ENCODE measurements at places on chromosomes 3 and 15. TPM values are rescaled to one million over a fixed set of nuclear protein-coding genes. Genes with fewer than 3 reads are reported as not detected.

DNA sequence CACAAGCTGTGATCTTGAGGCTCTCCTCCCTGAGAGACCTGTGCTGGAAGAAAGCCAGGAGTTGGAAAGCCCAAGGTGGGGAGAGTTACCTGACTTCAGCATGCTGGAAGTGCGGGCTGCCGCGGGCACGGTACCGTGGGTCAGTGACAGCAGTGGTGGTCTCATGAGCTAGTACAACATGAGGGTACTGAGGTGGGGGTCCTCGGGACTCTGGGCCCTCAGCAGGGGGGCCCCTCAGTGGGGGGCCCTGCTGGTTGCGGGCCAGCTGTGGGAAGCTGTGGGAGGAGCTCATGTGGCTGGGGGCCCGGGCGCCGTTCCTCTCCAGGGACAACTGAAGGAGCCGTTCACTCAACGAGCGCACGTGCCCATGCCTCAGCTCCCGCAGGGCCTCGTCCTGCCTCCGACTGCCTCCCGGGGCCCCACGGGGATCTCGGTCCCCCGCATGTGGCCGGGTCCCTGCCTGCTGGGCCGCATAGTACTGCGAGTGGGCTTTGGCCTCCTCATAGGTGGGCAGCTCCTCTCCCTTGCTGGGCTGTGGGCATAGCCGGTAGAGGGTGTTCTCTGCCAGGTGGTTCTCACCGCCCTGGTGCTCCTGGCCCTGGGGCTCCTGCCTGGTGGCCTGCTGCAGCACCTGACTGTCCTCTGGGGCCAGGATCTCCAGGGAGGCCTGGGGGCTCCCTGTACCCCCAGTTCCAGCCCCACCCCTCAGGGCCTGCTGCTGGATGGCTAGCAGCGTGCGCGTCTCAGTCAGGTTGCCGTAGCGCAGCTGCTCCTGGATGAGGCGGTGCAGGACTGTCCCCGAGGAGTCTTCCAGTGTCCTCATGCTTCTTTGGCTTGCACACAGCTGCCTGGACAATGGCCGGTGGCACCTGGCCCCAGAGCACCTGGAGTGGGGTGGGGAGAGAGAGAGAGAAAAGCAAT, 3.4 kb downstream of the AMOTL2 start:
- no peak for DNase-seq

Gene TRH
- not detected for total RNA-seq

- DNase-seq: no peak
Observed at GRCh38 chr15:80958818-80959495, 30.7 kb downstream of the MESD start.

DNA sequence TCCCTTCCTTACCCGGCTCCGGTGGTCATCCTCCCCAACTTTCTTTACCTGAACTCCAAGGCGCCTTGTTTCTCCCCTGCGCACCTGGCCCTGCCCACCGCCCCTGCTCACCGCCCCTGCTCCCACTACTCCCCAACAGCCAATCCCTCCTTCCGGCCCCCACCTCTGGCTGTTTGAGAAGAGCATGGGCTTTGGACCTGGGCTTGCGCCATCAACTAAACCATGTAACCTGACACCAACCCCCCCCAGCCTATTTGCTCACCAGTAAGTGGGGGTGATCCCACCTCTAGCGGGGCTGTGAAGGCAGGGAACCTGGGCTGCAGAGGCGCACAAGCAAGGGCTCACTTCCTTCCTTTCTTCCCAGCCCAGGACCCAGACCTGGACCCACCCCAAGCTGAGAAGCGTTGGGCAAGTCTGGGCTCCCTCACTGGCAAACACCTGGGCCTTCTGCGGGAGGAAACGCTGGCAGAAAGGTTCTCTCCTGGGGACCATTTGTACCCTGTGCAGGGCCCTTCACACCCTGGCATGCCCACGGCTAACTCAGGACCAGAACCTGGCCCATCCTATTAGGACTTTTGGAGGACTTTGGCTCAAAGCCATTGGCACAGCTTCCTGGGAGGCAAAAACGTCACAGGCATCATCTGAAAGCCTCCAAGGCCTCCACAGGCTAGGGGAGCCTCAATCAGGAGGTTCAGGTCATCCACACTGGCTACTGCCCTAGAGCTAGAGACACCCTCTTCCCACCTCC, at the start of gene PLXNB1:
Gene PLXNB1 (minus strand): TSS at position 127 of the 748 bp plus-strand sequence. CDS start 5,475 bp downstream, outside the sequence.
- peak; percentile 97 for DNase-seq

DNA sequence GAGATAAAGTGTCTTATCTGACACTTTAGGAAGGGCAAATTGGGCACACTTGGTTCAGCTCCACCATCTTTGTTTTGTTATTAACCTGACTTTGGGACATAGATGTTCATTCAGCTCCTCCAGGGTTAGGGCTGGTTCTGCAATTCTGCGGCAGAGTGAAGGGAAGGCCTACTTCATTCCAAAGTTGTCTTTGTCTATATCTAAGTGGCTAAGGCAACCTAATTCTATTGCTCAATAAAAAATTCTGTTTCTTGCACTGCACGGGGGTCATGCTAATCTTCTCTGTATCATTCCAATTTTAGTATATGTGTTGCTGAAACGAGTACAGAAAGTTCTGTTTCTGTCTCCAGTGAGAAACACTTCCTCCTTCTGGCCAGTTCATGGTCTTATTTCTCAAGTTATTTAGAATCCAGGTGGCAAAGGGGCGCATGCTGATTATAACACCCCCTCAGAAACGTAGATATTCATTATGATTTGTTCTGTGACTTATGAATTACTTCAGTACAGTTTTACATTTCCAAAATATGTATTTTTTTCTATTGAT, 53.5 kb downstream of the PFN2 start:
- no peak for DNase-seq

- no peak for DNase-seq
Observed at GRCh38 chr15:29680465-29681165, 141.7 kb downstream of the TJP1 start.

- DNase-seq: no peak
Observed at GRCh38 chr3:123618076-123618708, 33.3 kb upstream of the HACD2 start.

Gene NLGN1
- 19.4 TPM for total RNA-seq

DNA sequence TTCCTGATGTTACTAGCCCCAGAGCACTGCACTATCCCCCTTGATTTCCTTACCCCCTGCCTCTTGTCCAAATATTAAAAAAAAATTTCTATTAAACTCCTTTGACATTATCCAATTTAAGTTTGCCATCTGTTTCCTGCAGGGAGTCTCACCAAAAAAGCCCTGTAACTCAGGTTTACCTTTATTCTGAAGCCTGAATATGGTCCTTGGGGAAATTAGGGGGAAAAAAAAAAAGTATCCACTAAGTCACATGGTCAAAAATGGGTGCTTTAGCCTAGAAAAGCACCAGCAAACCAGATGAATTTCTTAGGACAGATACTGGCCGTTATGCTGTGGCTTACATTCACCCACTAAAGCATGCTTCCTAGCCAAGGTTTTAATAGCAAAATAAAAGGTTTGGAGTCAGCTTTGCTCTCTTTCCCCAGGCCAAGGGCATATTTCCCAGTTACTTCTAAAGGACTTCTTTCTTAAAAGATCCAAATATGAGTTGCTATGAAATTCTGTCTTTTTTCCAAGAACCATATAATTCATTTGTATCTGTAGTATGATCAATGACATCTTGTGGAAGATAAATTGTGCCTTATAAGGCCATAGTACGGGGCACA, 394.9 kb downstream of the LSAMP start:
- DNase-seq: no peak

Gene TMEM87A
- total RNA-seq: 57.3 TPM

DNA sequence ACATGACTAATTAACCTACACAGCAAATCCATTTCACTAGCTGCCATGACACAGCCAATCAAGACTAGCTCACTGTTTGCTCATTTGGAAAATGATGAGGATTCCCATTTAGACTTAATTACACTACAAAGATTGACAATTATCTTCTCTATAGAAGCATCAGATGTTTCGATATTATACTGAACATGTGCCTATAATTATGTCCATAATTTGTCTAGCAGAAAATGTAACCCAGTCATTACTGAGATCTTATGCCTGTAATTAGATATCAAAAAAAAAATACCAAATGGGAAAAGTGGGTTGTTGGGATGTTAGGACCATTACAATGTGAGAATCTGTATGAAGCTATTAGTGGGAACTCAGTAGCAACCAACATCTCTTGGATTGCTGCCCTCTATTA, 344.2 kb upstream of the MCTP2 start:
- DNase-seq: no peak

Gene CORO2B
- 7.9 TPM for total RNA-seq

All from kidney (tissue), 22 donors.